ENCODE measurements at places on chromosomes 3 and 15.

DNA sequence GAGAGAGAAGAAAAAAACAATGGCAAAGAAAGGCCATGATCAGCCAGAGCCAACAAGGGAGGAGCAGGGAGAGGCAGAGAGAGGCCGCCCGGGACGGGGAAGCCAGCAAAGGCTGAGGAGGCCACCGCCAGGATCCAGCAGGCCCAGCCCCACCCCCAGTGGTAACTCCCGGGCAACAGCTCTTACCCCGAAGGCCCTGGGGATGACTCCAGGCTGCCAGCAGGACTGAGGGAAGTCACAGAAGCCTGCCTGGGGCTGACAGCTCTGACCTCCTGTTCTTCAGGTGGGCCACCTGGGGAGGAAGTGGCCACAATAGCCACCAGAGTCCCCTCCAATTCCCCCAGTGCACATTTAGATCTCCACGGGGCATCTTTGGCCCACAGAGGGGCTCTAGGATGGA is 184.3 kb upstream of the LINGO1 start:
- no peak for DNase-seq

DNA sequence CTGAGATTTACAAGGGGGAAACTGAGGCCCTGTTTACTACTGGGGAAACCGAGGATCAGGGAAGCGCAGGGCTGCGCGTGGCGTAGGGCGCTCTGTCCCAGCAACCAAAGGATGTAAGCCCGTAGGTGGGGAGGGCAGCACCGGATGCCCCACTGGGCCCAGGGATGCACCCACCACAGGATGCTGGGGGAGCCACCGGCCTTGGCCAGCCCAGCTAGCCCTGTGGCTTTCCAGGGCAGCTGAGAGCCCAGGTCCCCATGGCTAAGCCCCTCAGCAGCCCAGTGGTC is 33.4 kb downstream of the RPN1 start:
- no peak for DNase-seq

DNA sequence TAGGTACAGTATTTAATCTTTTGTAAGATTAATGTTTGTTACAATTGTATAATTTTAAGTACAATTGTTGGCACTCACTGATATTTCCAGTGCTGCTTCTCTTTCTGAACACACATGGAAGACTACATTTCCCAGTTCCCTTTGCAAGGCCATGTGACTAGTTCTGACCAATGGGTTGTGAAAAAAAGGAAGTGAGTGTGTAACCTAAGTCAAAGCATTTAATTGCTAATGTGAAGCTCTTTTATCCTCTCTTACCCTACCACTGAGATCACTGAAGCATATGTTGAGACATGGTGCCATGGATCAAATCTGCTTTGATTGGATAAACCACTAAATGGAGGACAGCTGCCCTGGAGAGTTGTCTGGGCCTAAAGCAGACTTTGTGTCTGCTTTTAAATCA is 83.9 kb upstream of the PLXND1 start:
- DNase-seq, result peak; percentile 77

DNA sequence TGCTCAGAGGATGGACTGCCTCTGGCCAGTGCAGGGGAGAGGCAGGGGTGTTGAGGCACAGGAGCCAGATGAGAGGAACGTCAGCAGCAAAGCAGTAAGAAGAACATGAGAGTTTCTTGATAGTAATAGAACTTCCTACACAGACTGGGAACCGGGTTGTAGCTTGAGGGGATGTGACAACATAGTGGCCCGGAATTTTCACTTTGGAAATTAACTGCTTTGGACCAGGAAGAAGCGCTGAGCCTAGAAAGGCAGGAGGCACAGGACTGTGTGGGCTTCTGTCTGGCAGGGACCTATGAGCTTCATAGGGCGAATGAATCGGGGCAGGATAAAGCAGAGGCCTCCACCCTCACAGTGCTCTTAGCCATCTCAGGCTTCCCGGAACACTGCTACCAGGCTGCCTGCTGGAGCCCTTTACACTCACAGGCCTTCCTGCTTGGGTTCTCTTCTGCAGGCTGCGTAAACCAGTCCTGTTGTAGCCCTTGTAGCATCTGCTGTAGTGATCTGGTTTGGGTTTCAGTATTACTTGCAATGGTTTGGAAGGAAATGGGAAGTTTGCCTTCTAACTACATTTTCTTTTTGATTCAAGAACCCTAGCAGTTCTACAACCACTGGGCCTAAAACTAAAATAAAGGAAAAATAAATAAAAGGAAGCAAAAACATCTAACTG is 3.3 kb upstream of the ADPGK start:
- no peak for DNase-seq

DNA sequence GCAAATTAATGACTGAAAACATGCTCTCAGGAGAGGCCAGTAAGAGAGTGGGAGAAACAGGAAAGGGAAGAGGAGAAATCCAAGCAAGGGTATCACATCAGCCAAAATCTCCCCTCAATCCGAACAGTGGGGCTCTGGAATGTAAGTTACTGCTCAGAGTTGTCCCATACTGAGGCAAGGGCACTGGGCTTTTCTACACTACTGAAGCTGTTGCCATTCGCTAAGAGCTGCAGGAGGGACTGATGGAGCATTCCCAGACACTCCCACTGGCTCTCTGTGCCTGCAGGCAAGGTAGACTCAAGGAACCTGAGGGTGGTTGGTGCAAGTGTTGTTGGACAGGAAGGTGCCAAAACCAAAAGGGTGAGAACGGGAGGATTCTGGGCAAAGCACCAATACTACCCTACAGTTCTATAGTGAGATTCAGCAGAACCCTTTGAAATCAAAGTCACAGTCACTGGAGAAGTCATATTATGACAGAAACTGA is 46.1 kb downstream of the NEK10 start:
- DNase-seq, result no peak

DNA sequence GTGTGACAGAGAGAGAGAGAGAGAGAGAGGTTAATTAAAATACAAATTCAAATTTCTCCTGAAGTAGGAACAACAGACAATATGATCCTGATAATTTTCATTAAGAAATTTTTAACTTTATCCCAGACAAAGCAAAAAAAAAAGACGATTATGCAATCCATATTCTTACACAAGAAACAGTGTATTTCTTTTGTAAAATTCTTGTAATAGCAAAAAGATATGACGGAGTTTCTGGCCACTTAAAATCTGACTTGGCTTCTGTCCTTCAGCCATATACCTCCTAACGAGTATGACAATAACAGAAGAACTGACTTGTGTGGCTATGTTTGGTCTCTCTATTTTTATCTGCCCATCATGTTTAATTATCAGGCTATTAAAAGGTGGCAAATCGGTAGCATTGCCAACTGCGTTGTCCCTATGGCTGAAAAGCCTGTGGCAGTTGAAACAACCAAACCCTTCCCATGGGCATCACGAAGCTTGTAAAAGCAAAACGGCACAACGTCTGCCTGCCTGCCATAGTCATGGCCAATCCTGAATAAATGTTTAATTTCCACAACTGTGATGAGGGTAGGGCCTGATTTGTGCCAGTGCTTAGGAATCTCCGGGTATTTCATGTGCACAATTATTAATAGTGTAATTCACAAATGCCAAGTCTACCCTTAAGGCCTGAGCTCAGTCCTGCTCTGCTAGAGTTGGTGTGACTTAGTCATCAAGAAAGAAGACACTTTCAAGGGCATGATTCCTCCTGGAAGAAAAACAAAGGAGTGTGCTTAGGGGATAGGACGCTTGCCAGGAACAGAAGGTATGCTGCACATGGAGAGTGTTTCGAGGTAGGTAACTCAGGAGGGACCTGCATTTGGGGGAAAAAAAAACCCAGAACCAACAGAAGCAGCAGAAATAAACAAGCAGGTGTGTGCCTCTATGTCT is 1090.2 kb downstream of the FHIT start:
- no peak for DNase-seq

DNA sequence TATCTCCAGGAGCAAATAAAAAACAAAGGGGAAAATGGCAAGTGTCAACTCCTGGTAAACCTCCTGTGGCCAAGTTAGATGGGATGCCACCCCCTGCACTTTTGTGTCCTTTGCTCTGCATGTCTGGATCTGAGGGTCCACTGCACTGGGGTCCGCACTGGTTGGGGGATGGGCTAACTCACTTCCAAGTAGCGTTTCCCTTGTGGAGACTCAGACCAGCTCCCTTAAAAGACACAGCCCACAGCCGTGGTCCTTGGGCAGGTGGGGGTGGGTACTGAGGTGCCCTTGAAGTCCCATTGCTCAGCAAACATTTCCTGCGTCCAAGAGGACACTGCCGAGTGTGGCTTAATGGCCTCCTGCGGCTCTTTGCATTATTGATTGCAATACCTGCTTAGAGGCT is 188.2 kb downstream of the MEGF11 start:
- DNase-seq, result no peak

GRCh38 chr15:38035701-38036100 is 101.3 kb downstream of the TMCO5A start:
- peak; percentile 39 for DNase-seq

- peak; percentile 94 for DNase-seq
These were observed at the start of gene PLOD2 for GRCh38 chr3:146160964-146161662. Gene PLOD2 (minus strand): TSS chr3:146161184. CDS start chr3:146160989, 195 bp downstream.

GRCh38 chr3:188491276-188491687 is 337.3 kb downstream of the LPP start:
- peak; percentile 56 for DNase-seq

GRCh38 chr3:57221883-57222282 is 5.6 kb upstream of the APPL1 start:
- peak; percentile 58 for DNase-seq

- DNase-seq, result no peak
These were observed 71.2 kb upstream of the ITGA11 start for GRCh38 chr15:68503213-68503612.

DNA sequence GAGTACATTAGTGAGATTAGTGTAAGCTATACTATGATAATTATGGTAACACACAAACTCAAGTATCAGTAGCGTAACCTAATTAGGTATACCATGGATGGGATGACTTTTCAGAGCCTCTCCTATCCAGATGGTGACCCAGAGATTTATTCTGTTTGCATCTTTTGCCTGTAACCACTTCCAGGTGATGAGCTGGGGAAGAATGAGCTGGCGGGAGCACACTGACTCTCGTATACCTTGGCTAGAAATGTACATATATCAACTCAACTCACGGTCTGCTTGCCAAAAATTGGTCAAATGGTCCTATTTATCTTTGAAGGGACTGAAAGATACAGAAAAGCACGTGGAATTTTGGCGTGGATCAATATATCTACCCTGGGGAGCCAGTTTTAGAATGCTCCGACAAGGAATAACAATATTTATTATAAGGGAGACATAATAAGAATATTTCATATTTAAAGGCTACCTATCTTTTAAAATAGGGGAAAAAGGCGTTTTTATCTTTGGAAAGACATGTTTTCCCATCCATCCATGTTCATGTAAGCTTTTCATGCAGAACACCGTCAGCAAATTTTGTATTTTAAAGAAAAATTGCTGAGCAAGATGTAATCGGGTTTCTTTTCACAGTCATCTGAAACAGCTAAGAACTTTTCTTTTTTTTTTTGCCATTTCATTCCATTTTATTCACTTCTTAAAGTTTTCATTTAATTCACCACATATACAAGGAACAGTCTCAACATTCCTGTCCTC is 502.6 kb upstream of the CBLB start:
- DNase-seq, result no peak

DNA sequence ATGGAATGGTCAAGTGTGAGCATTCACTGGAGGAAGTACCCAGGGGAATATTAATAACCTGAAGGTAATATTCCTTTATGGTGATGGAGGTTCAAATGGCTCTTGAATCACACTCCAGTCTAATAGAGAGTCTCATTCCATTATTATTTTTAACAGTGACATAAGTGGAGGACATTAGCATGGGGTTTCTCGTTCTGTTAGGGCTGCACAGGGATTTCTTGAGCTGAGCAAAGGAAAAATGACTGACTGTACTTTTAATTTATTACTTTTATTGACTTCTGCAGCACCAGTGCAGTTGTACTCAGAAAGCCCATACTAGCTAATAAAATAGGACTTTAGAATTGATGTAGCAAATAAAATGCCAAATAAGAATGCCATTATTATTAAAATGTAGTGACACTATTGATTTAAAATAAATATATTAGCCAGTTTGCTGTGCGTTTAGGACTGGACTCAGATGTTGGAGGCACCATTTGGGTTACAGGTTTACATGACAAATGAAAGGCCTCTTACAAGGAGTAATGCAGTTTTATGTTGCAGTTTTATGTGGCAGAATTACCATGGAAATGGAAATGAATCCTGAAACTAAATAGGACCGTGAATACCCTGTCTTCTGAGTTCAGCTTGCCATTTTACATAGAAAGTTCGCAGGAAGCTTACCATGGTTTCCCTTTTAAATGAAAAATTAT is 705.1 kb upstream of the GRM7 start:
- DNase-seq, result no peak

DNA sequence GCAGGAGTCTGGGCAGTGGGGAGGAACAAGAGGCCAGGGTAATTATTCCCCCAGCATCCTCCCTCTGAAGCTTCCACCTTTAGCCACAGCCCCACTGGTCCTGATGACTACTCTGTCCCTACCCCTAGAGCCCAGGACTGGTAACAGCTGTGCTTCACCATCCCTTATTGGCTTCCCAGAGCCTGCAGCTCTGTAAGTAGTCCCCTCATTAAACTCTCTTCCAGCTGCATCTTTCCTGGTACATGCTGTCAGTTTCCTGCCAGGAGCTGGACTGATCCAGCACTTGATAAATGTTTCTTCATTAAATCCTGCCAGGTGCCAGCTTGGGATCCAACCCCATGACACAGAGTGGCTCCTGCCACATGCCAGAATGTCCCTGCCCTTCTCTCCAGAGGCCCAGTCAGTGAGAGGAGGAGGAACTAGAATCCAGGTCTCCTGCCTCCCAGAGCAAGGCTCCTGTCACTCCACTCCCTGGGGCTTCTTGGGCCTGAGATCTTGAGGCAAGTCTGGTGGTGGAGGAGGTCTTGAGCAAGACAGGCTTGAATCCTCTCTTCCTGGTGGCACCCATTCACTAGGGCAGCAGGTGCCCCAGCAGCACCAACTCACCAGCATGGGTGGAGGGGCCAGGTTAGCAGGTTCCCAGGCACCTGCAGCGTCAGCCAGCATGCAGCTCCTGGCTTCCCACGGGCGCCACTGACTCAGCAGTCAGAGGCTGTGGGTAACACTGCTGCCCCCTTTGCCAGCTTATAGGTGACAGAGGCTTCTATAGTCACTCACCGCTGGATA is 27.6 kb downstream of the FBXW12 start:
- DNase-seq, result no peak

DNA sequence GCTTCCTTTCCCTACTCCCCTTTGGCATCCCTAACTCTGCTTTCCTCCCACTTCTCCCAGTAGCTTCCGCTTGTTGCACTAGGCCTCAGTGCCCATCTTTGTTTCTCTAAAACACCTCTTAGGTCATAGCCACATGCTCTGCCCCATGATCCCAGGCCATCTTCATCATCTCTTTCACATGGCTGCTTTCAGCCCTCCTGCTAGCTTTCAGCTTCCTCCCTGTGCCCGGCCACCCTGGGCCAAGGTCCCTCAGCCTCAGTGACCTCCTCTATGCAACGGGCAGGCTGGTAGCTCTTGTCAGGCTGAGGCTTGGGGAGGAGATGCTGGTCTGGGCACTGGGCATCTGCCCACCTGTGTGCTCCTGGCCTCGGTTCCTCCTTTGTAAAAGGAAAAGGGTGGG is 2.3 kb downstream of the PLEKHO2 start:
- DNase-seq, result no peak

DNA sequence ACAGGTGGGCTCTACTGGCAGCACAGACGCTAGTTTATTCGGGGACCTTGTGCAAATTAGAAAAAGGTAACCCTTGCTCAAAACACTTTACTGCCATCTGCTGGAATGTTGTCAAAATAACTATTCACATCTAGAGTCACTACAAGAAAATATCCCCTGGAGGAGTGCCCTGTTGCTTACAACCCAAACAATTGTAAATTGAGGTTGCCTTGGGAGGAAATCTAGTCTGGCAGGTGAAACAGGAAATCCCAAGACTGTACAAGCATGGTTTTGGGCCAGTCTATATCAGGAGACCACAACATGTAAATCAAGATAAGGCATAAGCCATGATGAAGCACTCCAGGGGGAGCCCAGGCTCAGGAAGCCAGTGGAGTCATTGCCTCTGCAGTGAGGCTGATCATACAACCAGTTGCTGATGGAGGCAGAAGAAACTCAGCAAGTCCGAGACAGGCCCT is 136.8 kb upstream of the ACP3 start:
- peak; percentile 79 for DNase-seq

Data from fibroblast of pulmonary artery (primary cell).